Stimulated activated CD4-positive, alpha-beta T cell treated with anti-CD3 and anti-CD28 coated beads, Interleukin-12 subunit alpha, Interleukin-12 subunit beta, amount 100 ng/mL, for 4 hours (primary cell): ENCODE measurements at places on chromosomes 4 and X.

- DNase-seq = no peak
These were observed 343.9 kb downstream of the UNC5C start for GRCh38 chr4:95204873-95205272.

- DNase-seq = no peak
These were observed 4.4 kb upstream of the PRKX start for GRCh38 chrX:3717742-3718420.

GRCh38 chr4:2247128-2248043, 5.5 kb upstream of the HAUS3 start:
- no peak for DNase-seq

DNA sequence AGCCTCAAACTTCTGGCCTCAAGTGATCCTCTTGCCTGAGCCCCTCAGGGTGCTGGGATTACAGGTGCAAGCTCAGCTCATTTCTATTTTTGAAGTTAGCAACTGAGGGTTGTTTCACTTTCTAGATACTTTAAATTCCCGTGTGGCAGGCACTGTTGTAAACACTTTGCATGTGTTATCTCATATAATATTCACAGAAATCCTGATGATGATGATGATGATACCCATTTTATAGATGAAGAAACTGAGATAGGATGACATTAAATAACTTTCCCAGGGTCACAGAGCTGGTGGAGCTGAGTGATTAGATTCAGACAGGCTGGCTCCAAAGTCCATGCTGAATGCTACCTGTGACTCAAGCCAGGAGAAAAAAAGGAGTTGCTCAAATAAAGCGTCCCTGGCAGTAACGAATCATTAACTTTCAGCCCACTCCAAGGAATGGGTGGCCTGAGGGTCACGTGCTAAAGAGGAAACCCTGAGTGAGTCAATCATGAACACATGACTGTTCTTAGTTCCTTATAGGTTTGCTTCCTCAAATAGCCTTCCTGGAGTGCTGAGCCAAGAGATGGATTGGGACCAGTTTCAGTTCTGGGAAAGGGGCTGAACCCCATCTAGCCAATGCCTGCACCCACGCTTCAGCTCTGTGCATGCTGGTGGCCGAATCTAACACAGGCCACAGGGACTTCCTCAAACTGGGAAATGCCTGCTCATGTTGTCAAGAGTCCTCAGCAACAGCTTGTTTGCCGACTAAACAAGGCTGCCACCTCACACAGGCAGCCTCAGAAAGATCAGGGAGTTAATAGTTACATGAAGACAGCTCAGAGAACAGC, 52.8 kb downstream of the RBM47 start:
- no peak for DNase-seq

- DNase-seq = no peak
These were observed 39.1 kb upstream of the TMEM192 start for GRCh38 chr4:165151734-165152133.

- DNase-seq = no peak
These were observed 10.5 kb upstream of the ADD1 start for GRCh38 chr4:2832981-2833670.

DNA sequence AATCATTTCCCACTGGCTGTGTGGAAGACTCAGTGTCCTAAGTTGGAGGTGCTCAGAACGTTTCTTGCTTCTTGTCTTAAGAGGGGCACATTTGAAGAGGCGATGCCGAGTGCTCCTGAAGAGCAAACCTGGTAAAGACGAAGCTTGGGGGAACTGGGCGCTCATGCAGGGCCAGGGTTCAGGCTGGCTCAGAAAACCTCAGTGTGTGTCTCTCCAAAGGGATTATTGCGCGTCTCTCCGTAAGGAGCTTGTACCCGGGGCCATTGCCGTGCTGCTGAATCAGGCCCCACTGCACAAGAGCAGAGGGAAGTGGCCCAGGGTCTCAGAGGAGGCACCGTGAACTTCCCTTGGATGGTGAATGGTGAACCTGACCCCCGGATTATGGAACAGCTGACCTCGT, 44.4 kb downstream of the PSAPL1 start:
- DNase-seq = no peak

DNA sequence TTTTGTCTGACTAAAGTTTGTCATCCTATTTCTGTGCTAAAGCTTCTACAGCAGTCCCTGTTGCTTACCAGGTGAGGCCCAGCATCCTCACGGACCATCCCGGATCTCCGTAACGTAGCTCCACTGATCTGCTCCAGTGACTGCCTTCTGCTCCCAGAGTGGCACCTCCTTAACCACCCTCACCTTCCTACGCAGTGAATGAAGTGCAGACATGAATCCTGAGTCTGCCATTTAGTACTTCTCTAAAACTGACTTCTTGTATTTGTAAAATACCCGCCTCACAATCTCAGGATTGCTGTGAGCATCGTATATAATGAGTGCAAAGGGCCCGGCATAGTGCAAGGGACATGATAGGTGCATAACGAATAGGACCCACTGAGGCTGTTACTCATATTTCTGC, 27.7 kb upstream of the ACSL1 start:
- DNase-seq = no peak

DNA sequence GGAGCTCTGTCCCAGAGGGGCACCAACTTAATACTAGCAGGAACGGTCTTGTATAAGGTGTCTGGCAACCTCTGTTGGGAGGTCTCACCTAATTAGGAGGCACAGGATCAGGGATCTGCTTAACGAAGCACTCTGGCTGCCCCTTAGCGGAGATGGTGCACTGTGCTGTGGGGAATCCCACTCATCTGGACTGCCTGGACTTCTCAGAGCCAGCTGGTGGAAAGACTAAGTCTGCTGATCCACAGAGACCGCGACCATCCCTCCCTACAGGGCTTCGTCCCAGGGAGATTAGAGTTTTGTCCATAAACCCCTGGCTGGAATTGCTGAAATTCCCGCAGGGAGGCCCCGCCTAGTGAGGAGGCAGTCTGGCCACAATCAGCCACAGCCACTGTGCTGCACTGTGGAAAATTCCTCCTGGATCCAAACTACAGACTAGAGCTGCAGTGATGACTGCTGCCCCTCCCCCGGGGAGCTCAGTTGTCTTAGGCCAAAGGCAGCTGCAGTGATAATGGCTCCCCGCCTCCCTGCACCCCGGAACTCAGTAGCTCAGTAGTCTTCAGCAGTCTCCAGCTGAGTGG, 22.0 kb upstream of the ZCCHC4 start:
- no peak for DNase-seq
